Stimulated activated memory B cell treated with anti-CD40 and anti-IgM and Interleukin-4, amounts not matched to agents 10 μg/mL and 1 μg/mL and 100 μg/mL, for 72 hours (primary cell): ENCODE measurements at places on chromosomes 7 and 10.

DNA sequence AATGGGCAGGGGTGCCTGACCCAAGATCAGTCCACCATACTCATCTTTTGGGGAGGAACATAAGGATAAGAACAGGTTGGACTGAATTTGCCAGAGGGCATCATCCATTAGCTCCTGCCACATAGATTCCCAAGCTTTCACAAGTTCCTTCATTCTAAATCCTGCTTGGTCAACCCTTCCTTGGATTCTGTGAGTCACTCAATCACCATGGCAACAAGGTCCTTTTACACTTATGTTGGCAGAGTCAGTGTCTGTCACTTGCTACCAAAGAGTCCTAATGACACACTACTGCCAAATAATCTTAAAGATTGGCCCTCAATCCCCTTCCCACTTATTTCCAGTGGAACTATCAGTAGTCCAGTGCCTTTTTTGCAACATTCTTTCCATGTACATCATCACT, 5.0 kb upstream of the LGI1 start:
- no peak for ATAC-seq

GRCh38 chr7:117096942-117097341, 143.6 kb downstream of the ST7 start:
- ATAC-seq: no peak

- no peak for ATAC-seq
Measured at GRCh38 chr7:157674027-157674714, 337.4 kb downstream of the DNAJB6 start.

DNA sequence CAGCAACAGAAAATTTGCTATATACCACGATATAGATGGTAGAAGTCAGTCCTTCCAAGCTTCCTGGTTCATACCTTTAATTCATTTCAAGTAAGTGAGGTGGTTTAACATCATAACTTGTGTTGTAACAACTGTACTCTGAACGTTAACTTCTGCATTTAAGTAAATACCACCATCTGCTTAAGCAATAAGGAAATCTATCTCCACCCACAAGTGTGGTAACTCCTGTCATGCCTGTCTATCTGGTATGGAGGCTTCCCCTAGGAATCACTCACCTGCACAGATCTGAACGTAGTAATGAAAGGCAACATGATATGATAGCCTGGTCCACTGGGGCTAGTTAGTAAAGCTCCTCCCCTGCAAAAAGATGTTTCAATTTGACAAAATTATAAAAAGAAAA, 2.3 kb downstream of the ERLIN1 start:
- no peak for ATAC-seq

DNA sequence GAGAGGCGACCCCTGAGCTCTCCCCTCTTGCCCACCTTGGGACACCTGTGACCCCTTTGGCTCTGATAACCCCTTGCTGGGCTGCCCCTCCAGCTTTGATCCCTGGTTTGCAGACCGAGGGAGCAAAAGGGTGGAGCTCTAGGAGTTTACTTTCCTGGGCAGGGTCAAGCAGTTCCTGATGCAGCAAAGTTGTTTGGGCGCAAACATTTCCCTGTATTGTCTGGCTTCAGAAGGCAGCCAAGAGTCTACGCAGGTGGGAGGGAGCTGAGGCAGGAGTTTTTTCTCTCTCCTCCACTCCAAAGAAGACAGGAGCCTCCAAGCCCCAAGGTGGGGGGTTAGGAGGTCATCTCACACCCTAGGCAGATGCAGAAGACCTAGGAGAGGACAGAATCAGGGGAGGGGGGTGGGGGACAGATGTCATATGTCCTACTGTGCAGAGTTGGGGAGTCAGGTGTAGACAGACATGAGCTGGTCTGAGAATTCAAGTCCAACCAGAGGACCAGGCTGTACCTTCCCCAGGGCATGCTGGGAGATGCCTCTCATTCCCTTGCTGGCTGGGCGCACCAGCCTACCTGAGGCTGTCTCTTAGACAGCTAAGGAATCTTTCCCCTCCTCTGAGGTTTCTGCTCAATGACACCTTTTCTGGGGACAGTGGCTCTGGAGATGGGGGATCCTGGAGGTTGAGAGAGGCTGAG, 20.5 kb downstream of the TMEM270 start:
- ATAC-seq: no peak
